Large intestine (tissue), 12 donors: ENCODE measurements at places on chromosomes 3 and 15. TPM values are rescaled to one million over a fixed set of nuclear protein-coding genes. Genes with fewer than 3 reads are reported as not detected.
A peak's percentile ranks its signal among the peaks of the same experiment; 100 is the strongest.

DNA sequence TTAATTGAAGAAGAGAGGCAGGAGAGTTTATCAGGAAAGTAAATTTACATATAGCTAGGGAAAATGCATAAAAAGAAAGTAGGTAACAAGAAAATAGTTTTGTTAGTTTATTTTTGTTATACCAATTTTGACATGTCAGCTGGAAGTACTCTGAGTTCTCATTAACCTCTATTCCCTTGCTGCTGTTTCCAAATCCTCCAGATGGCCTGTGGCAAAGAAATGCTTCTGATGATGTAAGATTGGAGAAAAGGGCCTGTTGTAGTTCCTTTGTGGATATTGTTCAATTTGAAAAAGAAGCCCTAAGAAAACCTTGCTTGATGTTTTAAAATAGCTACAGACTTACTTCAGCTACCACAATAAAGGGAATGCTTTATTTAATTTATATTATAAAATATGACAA lies 192.9 kb upstream of the SLITRK3 start:
- no peak overlapping the region for H3K4me3 ChIP-seq
- peak; percentile 4 for DNase-seq
- no peaks in the 10 kb centered on the region for H3K36me3 ChIP-seq
- H3K27ac ChIP-seq: no peak overlapping the region

DNA sequence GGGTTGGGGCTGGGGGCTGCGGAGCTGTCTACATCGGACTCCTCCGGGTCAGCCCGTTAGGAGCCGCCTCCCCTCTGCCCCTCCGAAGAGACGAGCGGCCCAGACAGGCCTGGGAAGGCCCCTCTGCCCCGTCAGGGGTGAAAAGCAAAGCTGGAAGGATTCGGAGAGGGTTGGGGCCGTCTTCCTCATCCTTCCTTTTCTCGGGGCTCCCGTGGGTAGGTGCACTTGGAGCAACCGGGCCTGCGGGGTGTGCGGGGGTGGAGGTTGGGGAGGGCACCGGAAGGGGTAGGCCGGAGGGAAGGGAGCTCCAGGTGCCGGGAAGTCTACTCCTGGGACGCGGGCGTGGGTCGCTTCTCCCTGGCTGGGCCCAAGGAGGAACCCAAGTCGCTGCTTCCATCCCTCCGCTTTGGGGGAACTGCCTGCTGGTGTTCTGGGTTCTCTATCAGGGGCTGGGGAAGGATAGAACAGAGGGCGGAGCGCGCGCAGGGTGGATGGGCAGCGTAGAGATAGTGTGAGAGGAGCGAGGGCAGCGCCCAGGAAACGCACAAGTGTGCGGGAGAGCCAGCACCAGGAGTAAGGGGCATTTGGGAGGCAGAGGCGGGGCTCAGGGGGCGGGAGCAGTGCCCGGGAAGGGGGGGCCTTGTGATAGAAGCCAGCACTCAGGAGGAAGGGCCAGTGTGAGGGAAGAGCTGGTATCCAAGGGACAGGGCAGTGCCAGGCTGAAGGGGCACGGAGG lies 590 bp downstream of the POLR2H start:
- no peak for DNase-seq
- peak overlapping the region; percentile 99 for H3K27ac ChIP-seq
- H3K36me3 ChIP-seq: peaks cover 38% of the 10 kb centered on the region
- peak overlapping the region; percentile 93 for H3K4me3 ChIP-seq

DNA sequence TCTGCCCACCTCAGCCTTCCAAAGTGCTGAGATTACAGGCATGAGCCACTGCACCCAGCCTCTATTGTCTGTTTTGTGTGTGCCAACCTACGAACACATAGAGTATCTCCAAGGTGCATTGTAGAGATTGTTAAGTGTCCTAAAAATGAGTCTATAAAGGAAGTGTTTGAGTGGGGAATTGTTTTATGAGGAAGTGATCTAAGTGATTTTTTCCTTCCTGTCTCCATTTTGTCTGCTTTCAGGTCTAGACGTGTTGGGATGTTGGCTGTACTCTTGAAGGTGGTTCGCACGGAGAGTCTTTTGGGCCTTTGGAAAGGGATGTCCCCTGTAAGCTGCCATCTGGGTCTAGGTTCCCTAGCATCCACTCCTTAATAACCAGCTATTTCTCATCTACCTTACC lies 7.0 kb downstream of the SLC25A38 start:
- DNase-seq: no peak
- no peak overlapping the region for H3K4me3 ChIP-seq
- peaks cover 57% of the 10 kb centered on the region for H3K36me3 ChIP-seq
- no peaks in the 10 kb centered on the region for H3K27me3 ChIP-seq
- no peak overlapping the region for H3K27ac ChIP-seq
- peaks cover 18% of the 10 kb centered on the region for H3K4me1 ChIP-seq

GRCh38 chr3:4809922-4810321 lies 169.3 kb upstream of the BHLHE40 start:
- DNase-seq: no peak
- H3K27me3 ChIP-seq: no peaks in the 10 kb centered on the region
- H3K36me3 ChIP-seq: peaks cover 8% of the 10 kb centered on the region
- peaks cover 14% of the 10 kb centered on the region for H3K4me1 ChIP-seq
- H3K27ac ChIP-seq: no peak overlapping the region

- no peak for DNase-seq
- peaks cover 87% of the 10 kb centered on the region for H3K36me3 ChIP-seq
- H3K27me3 ChIP-seq: no peaks in the 10 kb centered on the region
- no peak overlapping the region for H3K4me3 ChIP-seq
- H3K4me1 ChIP-seq: peaks cover 5% of the 10 kb centered on the region
Observed at GRCh38 chr15:64686130-64686735, 89.2 kb downstream of the RBPMS2 start.

DNA sequence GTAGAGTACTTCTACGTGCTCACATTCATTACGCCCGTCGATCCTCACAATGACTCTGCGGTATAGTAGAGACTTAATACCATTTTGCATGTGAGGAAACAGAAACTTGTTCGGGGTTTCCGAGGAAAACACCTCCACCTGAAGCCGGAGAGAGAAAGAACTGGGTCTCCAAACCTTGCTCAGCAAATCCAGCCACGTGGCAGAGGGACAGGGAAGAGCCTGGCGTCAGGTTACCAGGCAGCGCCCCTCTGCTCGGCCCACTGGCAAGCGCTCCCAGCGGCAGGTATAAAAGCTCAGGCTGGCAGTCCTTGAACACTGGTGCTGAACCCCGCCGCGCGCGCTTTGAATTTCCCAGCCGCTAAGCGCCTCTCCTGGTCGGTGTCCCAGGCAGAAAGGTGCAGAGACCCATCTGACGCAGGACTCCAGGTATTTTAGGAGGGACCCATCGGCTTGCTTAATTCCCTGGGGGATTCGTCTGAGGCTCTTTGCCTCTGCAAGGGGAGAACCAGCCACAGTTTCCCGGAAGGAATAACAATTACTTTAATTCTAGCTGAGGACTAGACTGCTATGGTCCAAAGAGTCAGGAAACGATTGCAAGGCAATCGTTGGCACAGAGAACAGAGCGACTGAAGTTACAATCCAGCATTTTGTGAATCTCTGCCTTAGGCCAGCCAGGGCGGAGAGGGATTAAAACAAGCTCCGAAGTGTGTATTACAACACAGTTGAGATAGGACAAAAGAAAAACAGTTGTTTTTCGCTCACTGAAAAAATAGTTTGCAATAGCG lies at the start of gene C2CD4A:
Gene C2CD4A, plus strand, starts transcription at position 315 of the 785 bp plus-strand sequence. CDS start 637 bp downstream, outside the sequence.
- no peaks in the 10 kb centered on the region for H3K36me3 ChIP-seq
- H3K27ac ChIP-seq: no peak within 1 kb of the TSS
- peaks cover 24% of the 10 kb centered on the region for H3K27me3 ChIP-seq
- peaks cover 24% of the 10 kb centered on the region for H3K4me1 ChIP-seq
- H3K4me3 ChIP-seq: peak within 1 kb of the TSS; percentile 32

- H3K27ac ChIP-seq: peak overlapping the region; percentile 17
- peak overlapping the region; percentile 59 for H3K4me3 ChIP-seq
- peaks cover 50% of the 10 kb centered on the region for H3K27me3 ChIP-seq
- peaks cover 9% of the 10 kb centered on the region for H3K4me1 ChIP-seq
- no peak for DNase-seq
Observed at GRCh38 chr15:65377105-65377975, 462 bp downstream of the IGDCC3 start.

- H3K27ac ChIP-seq: no peak overlapping the region
- H3K27me3 ChIP-seq: no peaks in the 10 kb centered on the region
- no peaks in the 10 kb centered on the region for H3K4me1 ChIP-seq
- no peaks in the 10 kb centered on the region for H3K36me3 ChIP-seq
- H3K4me3 ChIP-seq: no peak overlapping the region
Observed at GRCh38 chr3:76222201-76222600, 436.9 kb upstream of the ZNF717 start.

- H3K27ac ChIP-seq: no peak overlapping the region
- peaks cover 15% of the 10 kb centered on the region for H3K4me1 ChIP-seq
- H3K4me3 ChIP-seq: no peak overlapping the region
- H3K27me3 ChIP-seq: no peaks in the 10 kb centered on the region
- H3K36me3 ChIP-seq: peaks cover 68% of the 10 kb centered on the region
Observed at GRCh38 chr3:47406762-47407149, 25.9 kb downstream of the PTPN23 start.

- no peak overlapping the region for H3K27ac ChIP-seq
- no peak for DNase-seq
Observed at GRCh38 chr15:51533672-51534398, 88.7 kb downstream of the DMXL2 start.

DNA sequence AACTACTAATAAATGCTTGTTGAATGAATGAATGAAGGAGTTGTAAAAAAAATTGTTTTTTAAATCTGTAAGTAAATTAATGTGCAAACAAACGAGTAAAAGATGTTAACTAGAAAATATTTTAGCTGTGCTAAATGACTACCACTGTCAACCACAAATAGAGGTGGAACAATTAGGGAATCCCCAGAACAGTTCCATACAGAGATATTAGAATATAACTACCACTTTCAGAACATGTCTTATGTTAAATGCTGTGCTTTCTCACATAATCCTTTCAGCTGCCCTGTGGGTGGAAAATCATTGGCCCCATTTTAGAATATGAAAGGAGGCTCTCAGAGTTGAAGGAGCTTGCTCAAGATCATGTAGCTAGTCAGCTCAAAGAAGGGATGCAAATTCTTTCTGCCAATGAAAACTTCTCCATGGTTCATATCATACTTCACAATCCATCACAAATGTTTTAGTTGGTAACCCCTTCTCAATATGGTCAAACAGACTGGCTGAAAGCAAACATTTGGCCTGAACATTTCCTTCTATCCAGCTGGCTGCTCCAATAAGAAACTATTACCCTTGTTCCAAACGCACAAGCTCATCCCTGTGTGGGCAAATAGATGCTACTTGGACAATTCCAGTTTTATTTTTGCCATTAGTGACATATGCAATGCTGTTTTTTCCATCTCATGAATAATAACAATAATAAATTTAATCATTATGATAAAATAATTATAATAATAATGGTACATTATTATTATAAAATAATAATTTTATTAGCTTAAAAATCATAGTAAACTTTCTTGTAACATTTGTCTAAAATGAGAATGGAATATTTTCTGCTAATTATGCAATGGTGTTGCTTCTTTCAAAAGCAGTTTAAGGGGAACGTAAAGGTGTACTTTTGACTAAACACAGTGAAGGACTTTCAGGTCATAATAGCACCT lies 290.4 kb upstream of the STT3B start:
- no peak overlapping the region for H3K4me3 ChIP-seq
- no peaks in the 10 kb centered on the region for H3K4me1 ChIP-seq
- no peaks in the 10 kb centered on the region for H3K36me3 ChIP-seq
- peaks cover 2% of the 10 kb centered on the region for H3K27me3 ChIP-seq
- DNase-seq: no peak

GRCh38 chr3:6770397-6770690 lies 90.6 kb upstream of the GRM7 start:
- H3K4me1 ChIP-seq: no peaks in the 10 kb centered on the region
- no peaks in the 10 kb centered on the region for H3K36me3 ChIP-seq
- no peaks in the 10 kb centered on the region for H3K27me3 ChIP-seq
- H3K4me3 ChIP-seq: no peak overlapping the region

Gene GOLGA8J
- polyA plus RNA-seq: 0.19 TPM

Gene HESX1
- 1.5 TPM for polyA plus RNA-seq

Gene APBA2
- polyA plus RNA-seq: 3.5 TPM

Gene ALDH1A3
- polyA plus RNA-seq: 23.8 TPM
